Tibial artery (tissue), 4 donors: ENCODE measurements at places on chromosomes 3 and 15.

DNA sequence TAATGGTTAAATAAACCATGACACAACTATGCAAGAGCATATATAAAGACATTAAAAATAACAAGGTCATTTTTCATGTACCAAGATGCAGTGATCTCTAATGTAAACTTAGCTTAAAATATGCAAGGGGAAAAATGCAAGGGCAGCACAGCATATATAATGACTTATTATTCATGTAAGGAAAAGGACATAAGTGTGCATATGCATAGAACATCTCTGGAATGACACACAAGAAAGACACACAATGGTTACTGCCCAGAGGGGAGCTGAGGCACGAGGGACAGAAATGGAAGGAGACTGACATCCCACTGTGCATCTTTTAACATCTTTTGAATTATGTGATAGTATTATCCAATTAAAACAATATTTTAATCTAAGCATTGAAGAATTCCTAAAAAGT, 79.0 kb downstream of the FHIT start:
- no peak for DNase-seq

DNA sequence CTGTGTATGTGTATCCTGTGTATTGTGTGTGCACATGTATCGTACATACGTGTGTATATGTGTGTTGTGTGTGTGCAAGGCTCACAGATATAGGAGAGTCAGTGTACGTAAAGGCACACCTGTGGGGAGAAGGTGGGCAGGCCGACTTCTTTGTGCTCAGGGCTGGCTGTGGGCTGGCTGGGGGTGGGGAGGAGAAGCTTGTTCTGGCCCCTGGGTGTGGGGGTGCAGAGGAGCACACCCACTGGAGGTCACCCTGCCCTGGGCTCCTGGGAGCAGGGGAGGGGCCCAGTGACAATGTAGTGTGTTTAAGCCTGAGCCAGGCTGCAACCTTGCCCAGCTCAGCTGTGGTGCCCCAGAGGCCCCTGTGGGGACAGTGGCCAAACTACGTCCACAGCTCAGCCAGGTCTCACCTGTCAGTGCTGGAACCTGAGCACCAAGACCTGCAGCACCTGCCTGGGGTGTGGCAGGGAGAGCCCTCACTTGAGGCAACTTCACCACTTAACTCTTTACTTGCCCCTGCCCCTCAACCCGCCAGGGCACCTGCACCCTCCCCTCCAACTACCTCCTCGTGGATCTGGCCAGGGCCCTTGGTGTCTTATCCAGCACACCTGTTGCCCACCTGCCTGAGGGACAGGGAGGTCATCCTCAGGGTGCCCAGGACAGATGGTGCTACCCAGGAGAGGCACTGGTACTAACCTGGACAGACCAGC, 2.6 kb upstream of the HHATL start:
- DNase-seq: peak; percentile 10

- DNase-seq: no peak
Observed at GRCh38 chr3:108029466-108029865, 61.4 kb downstream of the CD47 start.

- no peak for DNase-seq
Observed at GRCh38 chr3:18425641-18426257, 610 bp upstream of the SATB1 start.

GRCh38 chr3:177124882-177125281, 72.4 kb downstream of the TBL1XR1 start:
- no peak for DNase-seq

GRCh38 chr3:190673148-190673547, 159.3 kb downstream of the IL1RAP start:
- no peak for DNase-seq

- DNase-seq: no peak
Observed at GRCh38 chr15:65512189-65512588, 5.3 kb downstream of the DPP8 start.

DNA sequence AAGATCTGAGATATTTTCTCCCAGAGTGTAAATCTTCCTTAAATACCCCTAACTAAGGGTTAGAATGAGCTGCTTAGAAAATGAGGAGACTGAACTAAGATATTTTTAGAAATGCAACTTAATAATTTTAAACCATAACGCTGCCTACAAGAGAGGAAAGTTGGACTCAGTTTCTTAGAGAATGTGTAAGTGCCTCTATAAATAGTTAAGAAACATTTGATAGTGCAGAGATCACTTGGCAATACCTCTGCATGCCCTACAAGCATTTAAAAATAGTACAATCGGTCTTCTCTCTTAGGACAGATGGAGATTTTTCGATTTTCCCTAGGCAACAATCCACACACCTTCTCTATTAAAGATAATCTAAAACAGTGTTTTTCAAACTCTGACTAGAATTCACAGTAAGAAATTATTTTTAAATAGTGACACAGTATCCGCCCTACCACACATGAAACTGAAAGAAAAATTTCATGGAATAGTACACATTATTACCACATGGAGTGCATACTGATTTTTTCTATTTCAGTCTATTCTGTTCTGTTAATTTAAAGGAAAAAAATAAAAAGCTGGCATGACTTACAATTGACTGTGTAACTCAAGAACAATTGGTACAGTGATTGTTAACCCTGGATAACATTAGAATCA, 83.2 kb downstream of the GADL1 start:
- DNase-seq: no peak

- peak; percentile 73 for DNase-seq
Observed at GRCh38 chr3:69558912-69559311, 173.0 kb upstream of the FRMD4B start.

- DNase-seq: no peak
Observed at GRCh38 chr15:29749365-29750086, 72.7 kb downstream of the TJP1 start.

DNA sequence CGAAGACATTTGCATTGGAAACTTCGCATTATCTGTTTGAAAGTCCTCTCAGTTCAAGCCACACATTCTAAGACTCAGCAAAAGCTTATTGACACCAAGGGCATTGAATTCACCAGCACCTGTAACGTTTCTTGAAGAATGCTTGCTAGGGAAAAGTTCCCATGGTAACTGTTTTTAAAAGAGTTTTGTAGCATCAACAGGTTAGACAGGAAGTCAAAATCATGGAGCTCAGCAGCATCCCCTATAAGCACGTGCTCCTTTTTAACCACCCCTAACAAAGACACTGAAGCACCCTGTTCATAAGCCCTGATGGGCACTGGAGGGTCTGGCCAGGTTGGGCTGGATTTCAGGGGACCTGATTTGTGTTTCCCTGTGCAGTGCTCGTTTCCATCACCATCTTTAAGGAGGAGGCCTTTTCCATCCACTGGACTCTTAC, 229.7 kb upstream of the BHLHE40 start:
- no peak for DNase-seq

- no peak for DNase-seq
Observed at GRCh38 chr3:193564012-193564411, 9.3 kb upstream of the ATP13A4 start.

DNA sequence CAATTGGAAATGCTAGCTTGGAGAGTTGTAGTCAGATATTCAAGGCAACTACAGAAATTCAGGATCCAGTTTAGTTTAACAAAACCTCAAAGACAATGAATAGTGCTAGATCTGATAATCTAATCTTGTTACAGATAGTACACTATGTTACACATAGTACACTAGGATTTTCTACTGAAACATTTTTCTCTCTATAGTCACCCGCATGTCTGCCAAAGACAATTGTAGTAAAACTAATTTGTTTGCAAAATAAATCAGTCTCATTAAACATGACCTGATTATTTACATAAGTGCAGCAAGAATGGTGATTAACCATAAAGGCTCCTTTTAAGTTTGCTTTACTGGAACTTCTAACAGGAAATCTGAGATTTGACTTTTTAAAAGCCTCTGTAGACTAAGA, 52.0 kb downstream of the ILDR1 start:
- DNase-seq: no peak

GRCh38 chr3:58287354-58287753, 18.7 kb upstream of the RPP14 start:
- DNase-seq: no peak

GRCh38 chr3:16788440-16789056, 96.2 kb upstream of the PLCL2 start:
- no peak for DNase-seq

GRCh38 chr3:14246414-14246813, 67.8 kb downstream of the LSM3 start:
- DNase-seq: no peak

GRCh38 chr15:26893351-26894065, 26.6 kb downstream of the GABRA5 start:
- no peak for DNase-seq

GRCh38 chr3:172282850-172283249, 165.4 kb downstream of the GHSR start:
- DNase-seq: no peak

DNA sequence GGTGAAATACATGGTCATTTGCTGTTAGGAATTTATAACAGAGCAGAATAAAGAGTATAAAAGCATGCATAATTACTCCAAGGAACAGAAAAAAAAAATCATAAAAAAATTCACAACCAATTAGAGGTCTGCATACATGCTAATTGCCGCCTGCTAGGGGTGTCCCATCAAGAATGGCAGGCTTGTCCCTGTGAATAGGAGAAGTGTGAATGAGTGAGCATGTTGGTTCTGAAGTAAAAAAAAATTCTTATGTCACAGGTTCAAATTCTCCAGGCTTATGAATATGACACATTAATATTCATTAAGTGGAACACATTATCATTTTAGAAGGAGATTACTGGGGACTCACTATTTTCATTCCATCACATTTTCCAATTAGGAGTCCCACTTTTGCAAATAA, 822.7 kb downstream of the NTRK3 start:
- DNase-seq: no peak

GRCh38 chr3:128427872-128428822, 38.5 kb downstream of the DNAJB8 start:
- DNase-seq: no peak

DNA sequence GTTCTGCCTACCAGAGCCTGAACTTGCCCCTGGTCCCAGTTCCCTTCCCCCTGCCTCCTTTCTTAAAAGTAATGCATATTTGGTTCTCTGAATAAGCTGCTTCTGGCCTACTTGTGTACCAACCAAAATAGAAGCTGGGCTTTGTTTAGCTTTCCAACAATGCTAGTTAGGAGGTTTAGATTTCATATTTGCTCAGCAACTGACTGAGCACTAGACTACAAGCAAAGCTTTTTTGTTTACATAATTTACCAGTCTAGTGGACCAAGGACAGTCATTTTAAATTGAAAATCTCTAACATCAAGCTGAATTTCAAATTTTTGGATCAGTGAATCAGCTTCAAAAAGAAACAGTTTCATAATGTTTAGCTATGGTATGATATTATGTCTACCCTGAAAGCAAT, 331.2 kb downstream of the ULK4 start:
- DNase-seq: no peak

GRCh38 chr3:12302564-12302963, 13.7 kb downstream of the PPARG start:
- no peak for DNase-seq

- DNase-seq: peak; percentile 67
Observed at GRCh38 chr15:41333026-41333562, 413 bp downstream of the NUSAP1 start.

GRCh38 chr3:132723024-132723950, 1.1 kb upstream of the NPHP3 start:
- DNase-seq: no peak
